ENCODE measurements at places on chromosomes 1 and 21.
A peak's percentile ranks its signal among the peaks of the same experiment; 100 is the strongest.

DNA sequence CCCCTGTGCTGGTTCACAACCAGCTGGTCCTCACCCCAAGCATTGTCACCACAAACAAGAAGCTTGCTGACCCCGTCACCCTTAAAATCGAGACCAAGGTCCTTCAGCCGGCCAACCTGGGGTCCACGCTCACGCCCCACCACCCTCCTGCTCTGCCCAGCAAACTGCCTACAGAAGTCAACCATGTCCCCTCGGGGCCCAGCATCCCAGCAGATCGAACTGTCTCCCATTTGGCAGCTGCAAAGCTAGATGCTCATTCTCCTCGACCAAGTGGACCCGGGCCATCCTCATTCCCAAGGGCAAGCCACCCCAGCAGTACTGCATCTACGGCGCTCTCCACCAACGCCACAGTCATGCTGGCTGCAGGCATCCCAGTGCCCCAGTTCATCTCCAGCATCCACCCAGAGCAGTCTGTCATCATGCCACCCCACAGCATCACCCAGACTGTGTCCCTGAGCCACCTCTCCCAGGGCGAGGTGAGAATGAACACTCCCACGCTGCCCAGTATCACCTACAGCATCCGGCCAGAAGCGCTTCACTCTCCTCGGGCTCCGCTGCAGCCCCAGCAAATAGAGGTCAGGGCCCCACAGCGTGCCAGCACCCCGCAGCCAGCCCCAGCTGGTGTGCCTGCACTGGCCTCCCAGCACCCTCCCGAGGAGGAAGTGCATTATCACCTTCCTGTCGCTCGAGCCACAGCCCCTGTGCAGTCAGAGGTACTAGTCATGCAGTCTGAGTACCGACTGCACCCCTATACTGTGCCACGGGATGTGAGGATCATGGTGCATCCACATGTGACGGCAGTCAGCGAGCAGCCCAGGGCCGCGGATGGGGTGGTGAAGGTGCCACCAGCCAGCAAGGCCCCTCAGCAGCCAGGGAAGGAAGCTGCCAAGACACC is 40.6 kb downstream of the ZBTB17 start:
- DNase-seq = no peak

DNA sequence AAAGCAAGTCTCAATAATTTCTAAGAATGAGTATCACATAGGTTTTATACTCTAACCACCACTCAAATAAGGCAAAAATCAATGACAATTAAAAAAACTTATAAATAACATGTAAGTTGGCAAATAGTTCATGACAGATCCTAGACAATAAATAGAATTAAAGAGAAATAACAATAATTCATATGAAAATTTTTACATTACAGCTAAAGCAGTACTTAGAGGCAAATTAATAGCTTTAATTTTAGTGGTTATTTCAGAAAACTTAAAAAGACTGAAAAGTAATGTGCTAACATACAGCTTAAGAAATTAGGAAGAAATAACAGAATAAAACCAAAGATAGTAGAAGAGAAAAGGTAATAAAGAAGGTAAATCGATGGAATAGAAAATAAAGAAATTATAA is 179.9 kb upstream of the SPAG17 start:
- no peak for DNase-seq

- DNase-seq = no peak
Observed at GRCh38 chr1:198151688-198152087, 5.1 kb upstream of the NEK7 start.

DNA sequence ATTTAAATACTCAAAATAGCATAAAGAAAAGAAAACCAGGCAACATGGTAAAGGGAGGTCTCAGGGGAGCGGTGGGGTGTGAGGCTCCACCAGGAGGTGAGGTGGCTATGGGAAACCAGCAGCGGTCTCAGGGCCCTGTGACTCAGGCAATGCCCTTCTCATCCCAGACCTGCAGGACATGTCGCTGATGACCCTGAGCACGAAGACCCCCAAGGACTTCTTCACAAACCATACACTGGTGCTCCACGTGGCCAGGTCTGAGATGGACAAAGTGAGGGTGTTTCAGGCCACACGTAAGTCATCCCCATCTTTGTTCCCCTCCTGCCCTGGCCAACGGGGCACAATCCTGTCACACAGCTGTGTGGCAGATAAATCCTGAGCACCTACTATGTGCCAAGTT is 31.5 kb downstream of the PADI4 start:
- DNase-seq = no peak

DNA sequence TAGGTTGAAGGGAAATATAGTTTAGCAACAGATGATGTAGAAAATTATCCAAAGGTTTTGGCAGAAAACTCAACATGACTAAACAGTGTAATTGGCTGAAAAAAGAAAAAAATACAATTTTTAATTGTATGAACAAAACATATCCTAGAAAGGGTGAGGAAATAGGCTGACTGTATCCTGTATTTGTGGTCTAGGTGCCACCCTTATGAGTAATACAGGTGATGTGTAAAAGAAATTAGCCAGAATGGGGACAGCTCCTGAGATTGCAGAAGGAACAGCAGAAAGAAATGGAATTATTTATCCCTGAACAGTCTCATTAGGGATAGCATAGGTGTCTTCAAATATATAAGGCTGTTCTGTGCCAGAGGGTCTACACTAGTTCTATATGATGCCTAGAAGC is 24.6 kb downstream of the DNASE2B start:
- no peak for DNase-seq

- no peak for DNase-seq
Observed at GRCh38 chr1:158248118-158248517, 6.1 kb upstream of the CD1A start.

- DNase-seq = no peak
Observed at GRCh38 chr21:27371975-27372331, 405.1 kb upstream of the ADAMTS5 start.

- DNase-seq = no peak
Observed at GRCh38 chr1:84995484-84996334, 1.2 kb downstream of the MCOLN2 start.

DNA sequence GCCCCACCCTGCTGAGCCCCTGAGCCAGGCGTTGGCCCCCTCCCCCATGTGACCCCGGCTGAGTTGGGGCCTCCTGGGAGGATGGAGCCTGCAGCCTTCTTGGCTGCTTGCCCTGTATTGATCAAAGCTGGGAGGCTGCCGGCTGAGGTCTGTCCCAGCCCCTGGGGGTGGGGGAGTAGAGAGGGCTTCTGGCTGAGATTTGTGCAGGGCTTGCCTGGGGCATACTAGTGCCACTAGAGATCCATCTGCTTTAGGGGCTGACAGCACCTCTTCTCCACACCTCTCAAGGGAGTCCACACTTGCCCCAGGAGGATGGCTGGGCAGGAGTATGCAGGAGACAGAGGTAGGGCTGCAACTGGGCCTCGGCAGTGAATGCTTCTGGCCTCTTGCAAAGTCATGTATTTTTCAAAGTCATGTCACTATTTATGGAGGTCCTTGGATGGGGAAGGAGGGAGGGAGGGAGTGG is 53.6 kb upstream of the SSBP3 start:
- no peak for DNase-seq

DNA sequence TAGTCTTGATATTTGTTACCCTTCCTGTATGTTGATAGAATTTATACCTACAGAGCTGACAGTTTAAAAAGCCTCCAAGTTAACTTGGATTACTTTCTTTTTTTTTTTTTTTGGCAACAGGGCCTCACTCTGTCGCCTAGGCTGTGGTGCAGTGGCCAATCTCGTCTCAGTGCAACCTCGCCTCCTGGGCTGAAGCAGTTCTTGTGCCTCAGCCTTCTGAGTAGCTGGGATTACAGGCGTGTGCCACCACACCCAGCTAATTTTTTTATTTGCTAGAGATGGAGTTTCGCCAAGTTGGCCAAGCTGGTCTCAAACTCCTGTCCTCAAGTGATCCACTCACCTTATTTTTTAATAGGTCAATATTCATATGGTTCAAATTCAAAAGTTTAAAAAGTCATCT is 32.7 kb downstream of the WDTC1 start:
- no peak for DNase-seq

DNA sequence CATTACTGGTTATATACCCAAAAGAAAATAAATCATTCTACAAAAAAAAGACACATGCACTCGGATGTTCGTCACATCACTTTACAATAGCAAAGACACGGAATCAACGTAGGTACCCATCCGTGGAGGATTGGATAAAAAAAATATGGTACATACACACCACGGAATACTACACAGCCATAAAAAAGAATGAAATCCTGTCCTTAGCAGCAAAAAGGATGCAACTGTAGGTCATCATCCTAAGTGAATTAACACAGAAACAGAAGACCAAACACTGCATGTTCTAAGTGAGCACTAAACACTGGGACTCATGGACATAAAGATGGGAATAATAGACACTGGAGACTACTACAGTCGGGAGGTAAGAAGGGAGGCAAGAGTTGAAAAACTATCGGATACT is 148.6 kb downstream of the CHD1L start:
- DNase-seq = no peak

DNA sequence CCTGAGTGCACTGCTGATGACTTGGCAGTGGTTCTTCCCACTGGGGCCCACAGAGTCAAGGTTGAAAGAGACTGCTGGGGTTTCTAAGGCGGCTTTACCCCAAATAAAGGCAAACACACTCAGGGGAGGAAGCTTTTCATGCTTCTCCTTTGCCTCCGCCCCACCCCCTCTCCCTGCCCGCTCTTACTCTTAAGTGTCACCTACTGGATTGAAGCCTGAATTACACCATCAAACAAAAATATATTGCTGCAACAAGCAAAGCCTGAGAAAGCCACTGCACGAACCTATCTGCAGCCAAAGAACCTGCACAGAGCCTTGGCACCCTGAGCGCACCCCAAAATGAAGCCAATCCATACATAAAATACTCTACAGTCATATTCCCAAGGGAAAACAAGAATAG is 63.1 kb downstream of the PTGFR start:
- no peak for DNase-seq

- DNase-seq = no peak
Observed at GRCh38 chr1:107264007-107264406, 123.2 kb downstream of the NTNG1 start.

GRCh38 chr1:25642574-25643108 is 26.1 kb downstream of the MAN1C1 start:
- DNase-seq = peak; percentile 26

GRCh38 chr1:121516234-121516967 is 331.6 kb downstream of the SRGAP2C start:
- no peak for DNase-seq

DNA sequence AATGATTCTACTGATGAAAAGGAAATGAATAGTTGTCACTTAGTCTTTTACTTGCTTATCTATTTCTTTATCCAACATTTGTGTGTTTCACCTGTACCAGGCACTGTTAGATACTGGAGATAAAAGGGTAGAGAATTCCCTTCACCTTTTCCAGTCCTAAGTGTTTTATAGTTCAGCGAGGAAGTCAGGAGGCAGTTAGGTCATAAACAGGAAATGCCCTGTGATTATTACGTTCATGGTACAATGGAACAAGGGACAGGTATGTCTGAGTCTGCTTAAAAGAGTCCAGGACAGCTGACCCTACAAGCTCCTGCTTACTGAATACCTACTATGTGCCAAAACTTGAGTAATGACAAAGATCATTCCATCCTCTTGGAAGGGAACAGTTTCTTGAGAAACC is 77.8 kb downstream of the TNR start:
- DNase-seq = no peak

DNA sequence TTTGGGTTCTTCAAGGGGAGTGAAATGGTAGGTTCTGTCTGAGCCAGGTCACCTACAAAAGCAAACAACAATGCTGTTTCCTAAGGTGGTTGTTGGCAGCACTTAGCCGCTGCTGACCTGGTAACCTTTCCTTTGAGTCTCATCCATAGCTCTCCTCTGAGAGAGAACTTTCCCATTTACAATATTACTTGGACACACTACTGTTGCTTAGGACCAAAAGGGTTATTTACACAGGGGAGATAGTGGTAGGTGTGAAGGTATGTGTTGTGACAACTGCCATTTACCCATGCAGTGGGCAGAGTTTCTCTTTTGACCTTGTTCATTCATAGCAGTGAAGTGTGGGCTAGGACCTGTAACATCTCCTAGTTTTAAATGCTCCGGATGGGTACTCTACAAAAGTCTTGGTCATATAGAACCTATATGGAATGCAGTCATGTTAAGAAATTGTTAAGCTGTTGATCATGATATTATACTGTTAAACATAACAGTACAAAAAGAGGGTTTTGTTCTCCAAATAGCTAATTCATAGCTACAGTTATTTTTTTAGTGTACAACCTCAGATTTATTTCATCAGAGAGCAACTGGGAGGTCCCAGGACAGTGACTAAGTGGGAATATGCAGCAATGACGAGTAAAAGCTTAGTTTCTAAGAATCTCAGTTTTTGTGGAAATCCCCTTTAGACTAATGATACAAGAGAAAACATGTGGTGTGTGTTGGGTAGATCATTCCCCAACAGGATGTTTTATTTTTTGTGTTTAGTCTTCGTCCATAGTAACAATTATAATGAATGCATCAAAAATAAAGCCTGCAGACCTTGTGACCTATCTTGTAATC is 219.7 kb downstream of the NFIA start:
- DNase-seq = no peak

DNA sequence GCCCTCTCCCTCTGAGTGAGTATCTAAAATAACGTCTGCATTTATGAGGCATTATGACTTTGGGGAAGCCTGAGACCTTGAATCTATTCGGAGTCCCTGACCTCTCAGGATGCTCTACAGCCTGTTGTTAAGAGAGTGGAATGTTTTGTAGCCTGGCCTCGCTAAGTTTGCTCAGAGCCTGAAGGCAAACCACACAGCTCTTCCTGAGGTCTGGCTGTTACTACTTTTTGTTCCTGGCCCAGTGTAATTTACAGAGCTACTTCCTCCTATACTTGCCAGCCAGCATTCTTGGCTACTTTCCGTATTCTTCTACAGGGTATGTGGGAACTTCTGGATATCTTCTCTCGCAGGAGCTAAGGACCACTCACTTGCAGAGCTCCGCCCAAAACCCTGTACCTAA is 3.6 kb upstream of the ZMYM4 start:
- no peak for DNase-seq

DNA sequence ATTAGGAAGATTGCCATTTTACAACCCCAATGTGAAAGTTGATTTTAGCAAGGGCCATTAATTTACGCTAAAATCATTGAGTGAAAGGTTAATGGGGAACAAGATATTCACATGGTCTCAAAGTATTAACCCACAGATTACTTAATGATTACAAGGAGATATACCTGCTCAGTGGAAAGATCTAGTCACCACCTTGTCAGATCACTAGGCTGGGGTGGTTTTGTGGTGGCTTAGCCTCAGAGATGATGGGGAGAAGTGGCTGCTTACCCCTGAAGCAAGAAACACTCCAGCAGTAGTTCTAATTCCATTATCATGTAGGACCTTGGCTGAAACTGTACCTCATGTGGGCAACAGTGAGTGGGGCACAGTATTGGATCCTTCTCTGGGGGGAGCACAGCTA is 20.1 kb upstream of the TRIM33 start:
- DNase-seq = no peak

DNA sequence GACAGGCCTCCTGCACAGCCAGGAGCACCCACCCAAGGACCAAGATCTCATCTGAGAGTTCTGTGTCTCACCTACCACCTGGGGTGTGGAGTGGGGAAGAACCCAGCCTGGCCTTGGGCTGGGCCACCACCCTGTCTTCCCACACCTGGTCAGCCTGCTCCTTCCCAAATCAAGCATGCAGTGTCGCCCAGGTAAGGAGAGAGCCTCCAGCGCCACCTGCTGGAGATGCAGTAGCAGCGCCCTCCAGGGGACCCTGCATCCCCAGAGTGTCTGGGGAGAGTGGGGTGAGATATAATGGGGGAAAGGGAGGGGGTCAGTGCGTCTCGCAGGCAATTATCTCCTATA is 32.3 kb downstream of the KIAA2013 start:
- DNase-seq = peak; percentile 37

Data from NCI-H1694 (cell line).